ENCODE measurements at places on chromosomes 11 and 22. TPM values are rescaled to one million over a fixed set of nuclear protein-coding genes. Genes with fewer than 3 reads are reported as not detected.

Gene KCNJ11
- not detected for total RNA-seq

Gene C11orf87
- total RNA-seq: not detected

Gene EWSR1
- total RNA-seq: 115 TPM

Gene NCAM1
- 2.8 TPM for total RNA-seq

Gene GAL
- total RNA-seq: 0.49 TPM

Gene ARHGAP8
- total RNA-seq: not detected

Gene SEPTIN5
- 25.8 TPM for total RNA-seq
